ENCODE measurements at places on chromosomes 6 and 20. TPM values are rescaled to one million over a fixed set of nuclear protein-coding genes. Genes with fewer than 3 reads are reported as not detected.

GRCh38 chr6:167054987-167055386, 55.8 kb downstream of the CEP43 start:
- DNase-seq: no peak

DNA sequence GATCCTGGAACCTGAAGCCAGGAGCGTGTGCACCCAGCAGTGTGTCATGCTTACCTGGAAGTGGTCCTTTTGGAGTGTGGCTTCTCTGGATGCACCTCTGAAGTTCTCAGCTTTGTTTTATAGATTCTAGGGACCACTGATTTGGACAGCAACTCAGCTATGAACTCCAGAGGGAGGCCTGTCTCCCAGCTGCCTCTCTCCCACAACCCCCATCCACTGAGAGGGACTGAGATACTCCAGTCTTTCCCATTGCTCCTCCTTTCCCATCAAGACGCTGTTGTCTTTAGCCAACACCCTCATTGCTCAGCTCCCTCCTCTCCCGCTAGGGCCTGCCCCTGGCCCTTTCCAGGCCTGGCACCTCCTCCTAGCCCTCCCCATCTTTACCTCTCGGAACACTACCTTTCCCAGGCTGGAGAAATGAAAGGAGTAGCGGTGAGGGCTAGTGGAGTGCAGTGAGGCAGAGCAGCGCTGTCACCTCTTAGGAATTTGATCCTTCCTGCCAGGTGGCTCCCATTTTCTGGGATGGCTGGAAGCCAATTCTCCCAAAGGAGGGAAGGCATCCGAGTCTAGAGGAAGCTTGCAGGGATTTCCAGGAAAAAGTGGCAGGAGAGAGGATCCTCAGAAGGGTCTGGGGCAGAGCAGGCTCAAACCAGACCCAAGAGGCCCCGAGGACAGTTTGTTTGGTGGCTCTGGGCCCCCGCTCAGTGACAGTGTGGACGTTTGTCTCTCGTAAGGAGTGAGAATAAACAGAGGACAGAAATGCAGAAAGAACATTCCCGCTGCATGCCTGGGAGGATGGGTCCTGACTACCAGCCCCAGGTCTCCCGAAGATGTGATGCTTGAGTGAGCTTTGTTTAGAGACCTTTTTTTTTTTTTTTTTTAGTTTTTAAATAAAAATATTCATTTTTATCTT, at the start of gene LRRN4:
Gene LRRN4, minus strand, starts transcription at position 285 of the 913 bp plus-strand sequence. CDS start 1,261 bp downstream, outside the sequence.
- no peak for DNase-seq

DNA sequence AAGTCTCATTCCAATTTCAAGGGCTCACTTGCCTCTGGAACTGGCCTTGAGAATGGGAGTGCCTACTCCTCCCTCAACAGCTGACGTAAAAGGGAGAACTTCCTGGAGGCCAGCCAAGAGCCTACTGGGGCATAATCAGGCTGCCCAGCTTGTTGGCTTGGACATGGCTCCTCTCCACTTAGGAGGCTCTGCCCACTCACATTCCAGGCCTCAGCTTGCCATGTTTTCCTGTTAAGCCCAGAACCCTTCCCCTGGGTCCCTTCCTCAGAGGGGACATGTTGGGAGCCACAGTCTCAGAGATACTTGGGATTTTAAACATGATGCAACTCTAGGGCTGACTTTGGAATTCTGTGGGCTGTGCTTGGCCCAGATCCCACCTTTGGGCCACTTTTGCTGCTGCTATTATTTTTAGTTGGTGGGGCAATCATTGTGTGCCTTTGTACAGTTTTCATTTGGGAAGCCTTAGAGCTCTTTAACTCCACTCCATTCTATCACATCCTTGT, 31.5 kb upstream of the ADTRP start:
- peak; percentile 83 for DNase-seq

DNA sequence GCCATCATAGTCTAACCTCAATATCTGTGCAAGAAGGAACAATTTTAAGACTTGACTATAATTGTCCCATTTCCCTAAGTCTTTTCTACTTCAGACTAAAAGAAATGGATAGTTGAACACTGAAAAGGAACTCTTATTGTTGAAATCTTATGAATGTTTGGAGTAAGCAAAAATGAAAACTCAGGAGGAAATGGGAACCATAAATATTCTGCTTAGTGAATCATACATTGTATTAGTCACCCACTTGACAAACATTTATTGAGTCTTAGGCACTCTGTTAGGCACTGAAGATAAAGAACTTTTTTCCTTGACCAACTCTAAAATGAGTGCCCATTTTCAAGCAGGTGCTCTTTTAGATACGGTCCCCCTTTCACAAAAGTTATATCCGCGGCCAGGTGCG, 8.7 kb downstream of the CCDC170 start:
- no peak for DNase-seq

DNA sequence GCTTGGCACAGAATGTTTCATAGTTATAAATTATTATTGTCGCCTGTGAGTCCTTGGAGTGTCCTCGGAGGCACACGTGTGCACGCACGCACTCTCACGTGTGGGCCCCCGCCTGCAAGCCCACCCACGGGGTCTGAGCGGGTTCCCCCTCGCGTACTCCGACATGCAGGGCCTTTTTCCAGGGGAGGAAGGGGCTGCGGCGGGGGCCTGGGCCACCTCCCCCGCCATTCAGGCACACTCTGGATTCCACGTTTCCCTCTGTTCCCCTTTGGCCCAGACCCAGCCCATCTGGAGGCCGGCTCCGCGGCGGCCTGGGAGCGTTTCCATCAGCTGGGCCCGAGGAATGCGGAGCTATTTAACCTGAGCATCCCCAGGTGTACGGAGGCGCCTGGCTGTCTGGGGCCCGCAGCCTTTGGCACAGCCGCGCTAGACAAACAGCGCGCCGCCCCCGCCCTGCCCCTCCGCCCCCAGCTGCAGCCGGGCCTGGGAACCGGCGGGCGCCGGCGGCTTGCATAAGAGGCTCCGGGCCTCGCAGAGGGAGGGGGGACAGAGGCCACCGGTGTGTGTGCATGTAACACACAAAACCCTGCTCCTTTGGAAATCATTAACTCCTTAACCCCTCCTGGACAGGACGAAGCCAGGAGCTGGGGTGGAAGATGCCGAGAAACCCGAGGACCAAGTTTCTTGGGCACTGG, 3.3 kb downstream of the ID1 start:
- DNase-seq: peak; percentile 65

DNA sequence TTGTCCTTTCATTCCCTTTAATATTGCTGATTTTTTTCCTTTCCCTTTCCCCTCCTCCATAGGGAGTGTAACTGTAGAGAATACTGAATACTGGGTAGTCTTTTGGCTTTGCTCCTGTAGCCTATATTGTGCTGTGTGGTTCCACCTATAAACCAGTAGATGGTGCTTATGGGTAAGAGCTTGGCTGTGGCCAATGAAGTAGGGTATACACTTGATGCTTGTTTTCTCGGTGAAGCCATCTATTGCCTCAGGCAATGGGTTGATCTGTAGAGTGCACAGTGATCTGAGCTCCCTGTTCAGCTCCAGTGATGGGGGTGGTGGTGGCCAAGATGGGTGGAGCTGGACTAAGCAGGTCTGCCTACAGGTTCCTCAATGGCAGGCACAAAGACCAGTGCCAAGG, 203.3 kb upstream of the IMPG1 start:
- no peak for DNase-seq

- DNase-seq: no peak
Observed at GRCh38 chr20:50904067-50904570, 27.1 kb downstream of the ADNP start.

DNA sequence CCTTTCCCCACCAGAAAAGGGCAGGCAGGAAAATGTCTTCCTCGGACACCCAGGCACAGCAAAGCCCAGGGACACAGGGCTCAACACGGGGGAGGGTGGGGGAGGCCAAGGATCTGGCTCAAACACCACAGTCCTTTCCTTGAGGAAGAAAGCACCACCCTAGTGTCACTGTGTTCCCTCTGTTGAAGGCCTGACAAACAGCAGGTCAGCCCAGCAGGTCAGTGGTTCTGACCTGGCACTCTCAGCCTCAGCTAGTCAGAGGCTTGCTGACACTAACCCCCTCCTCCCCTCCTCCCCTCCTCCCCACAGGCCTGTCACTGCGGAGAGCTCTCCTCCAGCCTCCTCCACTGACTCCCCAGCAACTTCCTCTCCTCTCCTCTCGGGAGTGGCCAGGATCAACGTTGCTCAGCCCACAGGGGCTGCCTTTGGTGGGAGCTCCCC, 239.6 kb downstream of the LRFN2 start:
- peak; percentile 7 for DNase-seq

DNA sequence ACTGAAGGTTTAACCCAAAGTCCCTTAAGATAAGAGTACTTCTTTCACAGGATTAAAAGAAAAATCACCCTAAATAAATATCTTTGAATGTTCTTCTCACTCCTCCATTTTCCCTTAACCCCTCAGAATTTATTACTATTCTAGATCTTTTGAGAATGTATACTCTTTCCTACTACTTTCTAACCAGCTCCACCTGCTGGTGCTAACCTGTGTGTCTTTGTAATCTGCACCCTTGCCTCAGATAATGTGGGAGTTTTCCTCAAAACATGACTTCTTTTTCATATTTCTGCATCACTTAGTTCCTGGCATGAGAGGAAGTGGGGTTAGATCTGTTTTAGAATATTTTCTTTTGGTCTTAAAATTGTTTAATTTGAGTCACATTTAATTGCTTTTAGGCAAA, 394.2 kb downstream of the BMP2 start:
- DNase-seq: no peak

DNA sequence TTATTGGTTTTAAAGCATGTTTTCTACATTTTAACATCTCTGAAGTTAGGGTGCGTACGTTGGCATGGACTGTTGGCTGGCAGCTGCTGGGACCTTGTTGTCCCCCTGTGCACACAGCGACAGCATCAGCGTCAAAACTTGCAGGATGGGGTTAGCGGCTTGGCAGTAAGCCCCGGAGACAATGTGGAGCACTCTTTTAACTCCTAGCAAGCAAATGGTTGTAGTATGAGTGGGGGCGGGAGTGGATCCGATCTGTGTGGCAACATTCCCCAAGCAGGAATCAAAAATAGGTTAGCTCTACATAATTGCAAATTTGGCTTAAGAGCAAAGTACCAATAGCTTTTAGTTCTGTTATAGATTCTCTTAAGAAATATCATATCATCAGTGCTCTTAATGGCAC, 70.1 kb downstream of the NRN1 start:
- DNase-seq: no peak

DNA sequence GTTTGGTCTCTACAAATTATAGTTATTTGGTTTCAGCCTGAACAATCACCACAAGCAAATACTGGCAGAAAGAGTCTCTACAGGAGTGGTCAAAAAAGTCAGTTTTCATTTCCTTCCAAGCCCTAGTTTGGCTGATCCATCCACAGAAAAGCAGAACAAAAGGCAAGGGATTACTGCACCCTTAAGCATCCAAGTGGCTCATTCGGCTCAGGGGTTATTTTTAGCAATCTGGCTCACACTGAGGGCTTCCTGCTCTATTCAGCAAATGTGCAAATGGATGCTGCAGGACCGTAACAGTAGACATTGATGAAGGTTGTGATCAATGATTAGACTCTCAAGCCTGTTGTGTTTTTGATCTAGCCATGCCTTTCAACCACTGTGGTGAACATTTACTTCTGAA, 62.2 kb upstream of the FABP7 start:
- DNase-seq: no peak

DNA sequence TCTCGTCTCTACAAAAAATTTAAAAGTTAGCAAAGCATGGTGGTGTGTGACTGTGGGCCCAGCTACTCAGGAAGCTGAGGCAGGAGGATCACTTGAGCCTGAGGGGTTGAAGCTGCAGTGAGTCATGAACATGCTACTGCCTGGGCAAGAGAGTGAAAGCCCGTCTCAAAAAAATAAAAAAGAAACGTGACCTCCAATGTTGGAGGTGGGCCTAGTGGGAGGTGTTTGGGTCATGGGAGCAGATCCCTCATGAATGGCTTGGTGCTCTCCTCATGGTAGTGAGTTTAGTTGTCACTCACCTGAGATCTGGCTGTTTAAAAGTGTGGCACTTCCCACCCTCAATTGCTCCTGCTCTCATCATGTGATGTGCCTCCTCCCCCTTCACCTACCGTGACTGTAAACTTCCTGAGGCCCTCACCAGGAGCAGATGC, 24.3 kb downstream of the RBL1 start:
- no peak for DNase-seq

DNA sequence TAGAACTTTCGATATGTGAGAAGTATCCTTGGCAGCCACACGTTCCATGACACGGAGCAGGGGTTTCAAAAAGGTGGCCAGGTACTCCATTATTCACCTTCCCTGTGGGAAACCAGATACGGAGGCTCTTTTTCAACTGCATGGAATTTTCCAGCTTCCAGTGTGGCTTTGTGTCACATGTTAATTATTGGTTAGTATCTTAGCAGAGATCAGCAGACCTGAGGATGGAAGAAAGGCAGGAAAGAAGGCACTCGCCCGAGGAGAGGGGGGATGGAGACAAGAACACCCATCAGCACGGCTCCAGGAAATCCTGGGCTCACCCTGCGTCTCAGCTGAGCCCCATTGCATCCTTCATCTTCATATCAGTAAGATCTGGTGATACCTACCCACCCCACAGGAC, 115.5 kb downstream of the PXDC1 start:
- no peak for DNase-seq

DNA sequence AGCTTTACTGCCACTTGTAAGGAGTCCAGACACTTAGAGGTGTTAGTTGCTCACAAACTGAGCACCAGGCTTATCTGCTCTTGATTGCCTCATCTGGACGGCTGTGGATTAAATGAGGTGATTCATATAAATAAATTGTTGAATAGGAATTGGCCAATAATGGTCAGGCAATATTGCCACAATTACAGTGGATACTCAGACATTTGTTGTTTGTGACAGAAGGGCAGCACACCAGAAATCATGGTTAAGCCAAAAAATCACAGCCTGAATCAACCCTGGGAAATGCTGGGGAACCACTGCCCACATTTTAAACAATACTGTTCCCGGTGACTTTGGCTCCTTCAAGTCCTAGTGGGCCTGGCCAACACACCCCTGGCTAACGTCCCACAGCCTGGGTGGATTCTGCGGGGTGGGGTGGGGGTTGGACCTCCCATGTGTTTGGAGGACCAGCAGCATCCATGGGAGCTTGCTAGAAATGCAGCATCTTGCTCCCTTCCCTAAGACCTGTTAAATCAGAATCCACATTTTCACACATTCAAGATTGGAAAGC, 29.5 kb upstream of the SPDEF start:
- no peak for DNase-seq

- DNase-seq: no peak
Observed at GRCh38 chr6:142802124-142802523, 142.9 kb downstream of the HIVEP2 start.

DNA sequence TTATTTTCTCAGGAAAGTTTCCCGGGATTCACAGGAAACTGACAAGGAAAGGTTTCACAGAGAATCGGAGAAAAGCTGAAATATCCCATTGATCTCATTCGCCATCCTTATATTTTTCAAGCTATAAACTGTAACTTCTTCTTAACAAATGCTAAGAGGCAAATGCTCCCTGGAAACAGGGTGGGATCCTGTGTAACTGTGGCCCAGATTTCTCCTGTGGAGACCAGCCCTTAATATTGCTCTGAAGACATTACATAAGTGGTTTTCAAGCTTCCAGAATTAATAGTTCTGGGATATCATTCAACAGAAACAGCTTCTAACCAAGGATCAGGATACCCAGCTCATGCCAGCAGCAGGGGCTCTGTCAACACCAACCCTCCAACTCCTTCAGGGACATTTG, 69.2 kb downstream of the THBS2 start:
- DNase-seq: no peak

GRCh38 chr6:101085327-101085726, 204.2 kb upstream of the ASCC3 start:
- DNase-seq: no peak

Gene XKR7
- not detected for total RNA-seq

Gene SLC35D3
- total RNA-seq: not detected

Gene TP53TG5
- not detected for total RNA-seq

Gene OGFR
- 50.8 TPM for total RNA-seq

Gene ZSCAN31
- total RNA-seq: 38.4 TPM

Gene BPIFB4
- total RNA-seq: not detected

Gene SMLR1
- 2.8 TPM for total RNA-seq

Gene EYS
- total RNA-seq: not detected

Gene SNAP25
- 4.3 TPM for total RNA-seq

Data from mucosa of gallbladder (tissue), 1 donor.